ENCODE measurements at places on chromosomes 2 and 18.

GRCh38 chr2:236143811-236144210, 24.4 kb downstream of the GBX2 start:
- no peak for DNase-seq

- DNase-seq = no peak
Measured at GRCh38 chr18:36735130-36735529, 93.7 kb downstream of the TPGS2 start.

DNA sequence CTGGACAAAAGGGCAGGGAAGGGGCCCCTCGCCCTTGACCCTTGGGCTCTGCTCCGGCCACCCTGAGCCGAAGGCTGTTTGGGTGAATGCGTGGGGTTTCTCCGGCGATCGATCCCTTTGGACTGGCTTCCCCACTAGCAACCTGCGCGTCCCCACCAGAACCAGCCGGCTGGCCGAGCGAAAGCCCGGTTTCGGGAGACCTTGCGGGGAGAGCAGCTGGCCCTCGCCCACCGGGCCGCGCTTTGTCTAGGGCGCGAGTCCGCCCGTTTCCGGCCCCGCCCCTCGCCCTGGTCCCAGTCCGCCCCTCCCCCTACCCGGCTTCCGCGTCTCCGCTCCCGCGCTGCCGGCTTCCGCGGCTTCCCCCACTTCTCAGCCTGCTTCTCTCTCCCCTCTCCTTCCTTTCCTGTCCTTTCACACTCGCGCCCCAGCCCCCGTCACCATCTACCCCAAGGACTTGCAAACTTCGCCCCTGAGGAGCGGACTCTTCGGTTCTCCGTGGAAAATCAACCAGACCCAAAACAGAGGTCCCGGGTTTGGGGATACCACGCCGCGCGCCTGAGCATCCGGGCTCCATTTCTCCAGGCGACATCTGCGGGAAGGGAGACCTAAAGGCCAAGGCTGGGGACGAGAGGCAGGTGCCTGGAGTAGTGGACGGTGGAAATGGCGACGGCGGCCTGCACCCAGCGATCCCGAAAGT, 48.0 kb upstream of the ATP6V1B1 start:
- no peak for DNase-seq

DNA sequence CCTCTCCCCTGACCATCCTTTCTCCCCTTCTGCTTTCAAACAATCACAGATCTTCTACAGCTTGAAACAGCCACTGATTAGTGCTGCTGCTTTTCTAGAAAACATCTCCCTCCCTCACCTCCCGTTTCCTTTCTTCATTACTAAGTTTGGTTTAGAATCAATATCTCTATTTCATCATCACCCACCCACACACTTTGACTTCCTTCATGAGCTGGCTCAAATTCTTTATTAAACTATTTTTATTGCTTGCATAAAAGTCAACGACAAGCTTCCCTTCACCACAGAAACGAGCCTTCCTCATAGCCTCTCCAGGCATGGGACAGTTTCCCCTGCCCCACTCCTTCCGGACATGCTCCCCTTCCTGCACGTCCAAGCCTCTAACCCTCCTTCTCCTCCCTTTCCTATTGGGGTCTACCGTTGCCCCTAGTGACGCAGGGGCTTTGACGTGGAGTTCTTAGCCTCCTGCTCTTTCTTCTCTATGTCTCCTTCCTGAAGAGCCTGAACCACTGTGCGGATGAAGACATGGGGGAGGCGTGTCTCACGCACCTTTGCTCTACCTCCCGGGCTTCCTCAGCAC, 172.0 kb downstream of the AFF3 start:
- DNase-seq = no peak

GRCh38 chr2:157813467-157813866, 62.7 kb downstream of the ACVR1 start:
- DNase-seq = no peak

DNA sequence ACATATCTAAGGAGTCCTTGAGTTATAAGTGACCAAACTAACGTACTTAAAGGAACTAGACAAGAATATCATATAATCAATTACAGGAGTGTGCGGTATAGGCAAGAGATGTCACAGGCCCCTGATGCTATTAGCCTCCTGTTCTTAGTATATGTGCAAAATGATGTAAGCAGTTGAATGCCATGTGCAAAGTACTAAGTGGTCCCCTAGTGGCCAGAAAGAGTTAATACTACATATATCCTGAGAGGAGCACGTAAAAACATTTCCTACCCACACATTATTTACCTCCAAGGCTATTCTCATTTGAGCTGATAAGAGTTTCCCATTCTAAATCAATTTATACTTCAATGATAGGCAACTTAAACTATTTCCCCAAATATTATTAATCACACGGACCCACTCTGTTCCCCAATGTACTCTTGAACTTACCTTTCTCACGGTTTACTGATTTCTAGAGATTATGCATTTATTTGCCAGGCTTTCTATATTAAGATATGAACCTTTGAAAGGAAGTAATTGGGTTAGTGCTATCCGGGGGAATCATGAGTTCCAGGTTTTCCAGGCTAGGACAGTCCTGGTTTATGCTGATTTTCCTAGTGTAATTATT, 158.0 kb upstream of the KLHL14 start:
- DNase-seq = no peak

GRCh38 chr2:172234716-172235691, 132.3 kb upstream of the DLX2 start:
- peak; percentile 11 for DNase-seq

GRCh38 chr18:13612196-13612997, 114.0 kb downstream of the FAM210A start:
- DNase-seq = peak; percentile 75

GRCh38 chr18:47215554-47216138, 35.8 kb downstream of the SKOR2 start:
- no peak for DNase-seq

DNA sequence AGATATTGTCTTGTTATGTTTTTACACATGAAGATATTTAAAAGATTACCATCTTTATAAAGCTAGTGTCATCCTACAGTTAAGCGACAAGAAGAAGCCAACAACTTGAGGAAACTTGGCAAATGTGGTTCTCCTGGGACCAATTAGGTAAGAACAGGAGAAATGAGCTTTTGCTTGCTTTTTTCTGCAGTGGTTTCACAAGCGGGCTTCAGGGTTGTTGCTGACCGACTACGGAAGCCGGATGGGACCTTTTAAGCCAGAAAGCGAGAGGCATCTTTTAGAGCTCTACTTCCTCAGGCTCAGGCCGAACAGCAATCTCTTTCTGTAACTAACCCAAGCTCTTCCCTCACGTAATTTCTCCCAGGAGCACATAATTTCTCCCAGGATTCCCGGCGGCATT, 256.5 kb downstream of the CNTNAP5 start:
- no peak for DNase-seq

DNA sequence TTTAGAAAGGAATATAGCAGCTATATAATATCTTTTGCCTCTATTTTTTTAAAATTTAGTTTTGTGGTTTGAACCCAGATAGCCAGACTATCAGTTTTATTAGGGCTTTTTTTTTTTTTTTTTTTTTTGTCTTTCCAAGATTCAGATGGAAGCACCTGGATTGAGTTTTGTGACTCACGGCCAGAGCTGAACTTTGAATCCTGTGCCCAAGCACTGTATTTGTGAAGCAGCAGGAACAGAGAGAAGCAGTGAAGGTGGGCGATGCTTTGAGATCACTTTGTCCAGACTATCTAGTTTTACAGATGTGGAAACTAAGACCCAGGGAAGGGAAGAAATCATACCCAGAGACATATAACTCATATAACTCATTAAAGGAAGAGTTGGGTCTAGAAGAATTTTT, 33.9 kb downstream of the RPL37A start:
- DNase-seq = no peak
